Endothelial cell of umbilical vein (primary cell): ENCODE measurements at places on chromosomes 1 and 21. TPM values are rescaled to one million over a fixed set of nuclear protein-coding genes. Genes with fewer than 3 reads are reported as not detected.

A3GALT2 gene
- total RNA-seq, result not detected in 2 replicates

CDK11B gene
- 31.9 and 32.0 TPM in 2 replicates for total RNA-seq

HSPB7 gene
- not detected in 2 replicates for total RNA-seq

SPSB1 gene
- total RNA-seq, result 41.9 and 50.9 TPM in 2 replicates

SEC16B gene
- 0.44 and 0.78 TPM in 2 replicates for total RNA-seq

DNA sequence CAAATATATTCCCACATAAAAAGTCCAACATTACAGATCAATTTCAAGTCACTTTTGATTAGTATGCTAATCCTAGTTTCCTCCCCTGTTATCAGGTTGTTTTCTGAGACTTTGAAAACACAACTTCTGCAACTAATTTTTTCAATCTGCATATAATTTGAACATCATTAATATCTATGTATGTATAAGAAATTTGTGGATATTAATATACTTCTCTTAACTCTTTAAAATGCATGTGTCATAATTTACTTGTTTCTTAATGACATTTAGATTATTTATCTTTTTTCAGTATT is 48.6 kb downstream of the EXO1 start:
- no peak for DNase-seq

GRCh38 chr1:7040969-7041695 is 255.9 kb downstream of the CAMTA1 start:
- DNase-seq, result no peak

- DNase-seq, result no peak
Observed at GRCh38 chr1:244388961-244389360, 62.7 kb downstream of the ADSS2 start.

DNA sequence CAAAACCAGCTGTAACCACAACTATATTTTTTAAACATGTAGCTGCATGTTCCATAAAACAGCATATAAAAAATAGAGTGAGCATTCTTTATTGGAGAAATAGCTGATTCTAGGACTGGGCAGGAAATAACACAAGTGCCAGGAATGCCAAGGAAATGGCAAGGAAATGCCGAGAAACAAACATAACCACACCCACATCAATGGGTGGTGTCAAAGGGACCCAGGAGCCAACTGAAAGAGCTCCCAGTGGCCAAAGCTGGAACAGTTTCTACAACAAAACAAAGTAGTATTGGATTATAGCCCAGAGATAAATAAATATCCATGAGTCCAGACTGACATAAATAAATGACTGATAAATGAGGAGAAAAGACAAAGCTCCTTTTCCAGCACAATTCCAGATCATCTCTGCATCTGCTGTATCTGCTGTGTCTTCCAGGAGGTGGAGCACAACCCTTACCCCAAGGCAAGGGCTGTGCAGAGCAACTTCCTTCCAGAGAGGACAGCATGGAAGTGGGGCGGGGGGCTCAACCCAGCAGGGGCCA is 28.1 kb downstream of the ADARB1 start:
- DNase-seq, result peak; percentile 71

DNA sequence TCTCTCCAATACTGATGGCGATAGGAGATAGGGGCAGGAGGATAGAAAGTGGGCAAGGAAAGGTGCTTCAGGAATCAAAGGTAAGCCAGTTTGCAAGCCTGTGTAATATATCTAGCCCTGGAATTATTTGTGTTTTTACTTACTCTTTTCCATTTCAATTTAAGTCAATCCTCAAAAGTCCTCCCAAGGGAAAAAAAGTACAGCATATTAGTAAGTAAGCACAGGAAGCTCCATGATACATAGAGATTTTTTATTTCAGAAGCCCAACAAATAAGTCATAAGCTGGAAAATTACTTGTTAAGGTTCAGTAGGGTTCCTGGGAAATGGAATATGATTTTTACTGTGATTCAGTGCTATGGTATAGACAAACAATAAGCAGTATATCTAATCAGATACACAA is 337.7 kb upstream of the DUSP10 start:
- no peak for DNase-seq
